Pulmonary artery endothelial cell (primary cell): ENCODE measurements at places on chromosomes 3 and 15. TPM values are rescaled to one million over a fixed set of nuclear protein-coding genes. Genes with fewer than 3 reads are reported as not detected.

The TRPM1 gene
- total RNA-seq: 0.25 and 0.26 TPM in 2 replicates

The CTXN2 gene
- under 0.01 TPM in 1 of 2 replicates, not detected in the other for total RNA-seq

The CDC25A gene
- 15.8 and 27.2 TPM in 2 replicates for total RNA-seq

The OCA2 gene
- total RNA-seq: not detected in 2 replicates

The GHRL gene
- not detected in 2 replicates for total RNA-seq

The SRGAP3 gene
- 0.13 TPM in 1 of 2 replicates, not detected in the other for total RNA-seq
